ENCODE measurements at places on chromosomes 2 and 18.

GRCh38 chr2:70705160-70705850, 62.7 kb downstream of the ADD2 start:
- no peak for DNase-seq

DNA sequence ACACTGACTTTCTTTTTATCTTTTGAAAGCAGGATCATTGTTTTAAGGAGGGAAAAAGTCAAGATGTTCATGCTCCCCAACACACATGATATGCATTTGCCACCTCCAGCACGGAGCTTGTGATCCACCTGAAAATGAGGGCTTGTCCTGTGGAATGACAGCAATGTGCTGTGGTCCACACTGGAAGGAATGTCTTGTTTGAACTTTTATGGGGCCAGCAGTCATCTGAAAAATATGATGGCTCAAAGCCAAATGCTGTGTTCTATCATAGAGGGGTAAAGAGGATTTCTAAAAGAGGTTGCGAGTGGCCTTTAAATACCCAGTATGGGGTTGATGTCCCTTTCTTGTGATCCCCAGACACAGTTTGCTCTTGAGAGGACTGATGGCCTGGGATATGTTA, 226.5 kb upstream of the SPRED2 start:
- DNase-seq: no peak

GRCh38 chr2:212409560-212409959, 129.0 kb downstream of the ERBB4 start:
- no peak for DNase-seq

DNA sequence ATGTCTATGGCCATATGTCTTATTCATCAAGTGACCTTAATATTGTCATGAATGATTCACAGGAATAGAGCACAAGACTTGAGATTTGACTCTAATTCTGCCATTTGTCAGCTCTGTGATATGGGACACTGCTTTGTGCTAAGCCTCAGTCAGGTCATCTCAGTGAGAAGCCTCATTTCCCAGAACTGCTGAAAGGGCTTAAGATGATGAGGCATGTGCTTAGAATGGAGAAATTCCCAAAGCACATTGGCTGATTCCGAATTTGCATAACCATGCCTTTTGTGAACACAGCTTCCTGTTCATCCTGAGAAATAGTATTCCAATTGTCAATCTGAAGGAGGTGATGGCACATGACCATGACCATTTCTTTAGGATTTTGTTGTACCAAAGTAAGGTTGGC, 218.1 kb downstream of the ALK start:
- DNase-seq: no peak

- no peak for DNase-seq
Observed at GRCh38 chr18:68053290-68053689, 536.8 kb upstream of the DSEL start.

GRCh38 chr2:177252808-177253531, 11.6 kb downstream of the NFE2L2 start:
- DNase-seq: no peak

GRCh38 chr18:56900195-56901094, 246.4 kb upstream of the BOD1L2 start:
- no peak for DNase-seq

GRCh38 chr2:11024259-11024645, 112.5 kb downstream of the KCNF1 start:
- DNase-seq: no peak

- DNase-seq: no peak
Observed at GRCh38 chr18:79582978-79583377, 96.6 kb upstream of the CTDP1 start.

DNA sequence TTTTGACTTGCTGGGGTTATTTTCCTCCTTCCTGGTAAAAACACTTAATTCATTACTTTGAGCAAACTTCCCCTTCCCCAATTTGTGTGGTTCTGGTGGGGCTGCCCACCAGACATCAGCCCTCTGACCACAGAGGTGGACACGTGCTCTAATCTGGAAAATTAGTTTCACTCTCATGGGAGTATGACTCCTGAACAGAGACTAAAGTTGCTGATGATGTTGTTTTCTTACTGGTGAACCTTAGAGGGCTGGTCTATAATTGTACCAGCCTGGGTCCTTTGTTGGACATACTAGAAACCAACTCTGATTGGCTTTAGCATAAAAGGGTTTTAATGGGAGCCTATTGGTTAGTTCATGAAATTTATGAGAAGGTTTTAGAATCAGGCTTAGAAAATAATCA, 54.1 kb upstream of the ACYP2 start:
- no peak for DNase-seq

- no peak for DNase-seq
Observed at GRCh38 chr18:9380621-9381395, 46.2 kb downstream of the TWSG1 start.

DNA sequence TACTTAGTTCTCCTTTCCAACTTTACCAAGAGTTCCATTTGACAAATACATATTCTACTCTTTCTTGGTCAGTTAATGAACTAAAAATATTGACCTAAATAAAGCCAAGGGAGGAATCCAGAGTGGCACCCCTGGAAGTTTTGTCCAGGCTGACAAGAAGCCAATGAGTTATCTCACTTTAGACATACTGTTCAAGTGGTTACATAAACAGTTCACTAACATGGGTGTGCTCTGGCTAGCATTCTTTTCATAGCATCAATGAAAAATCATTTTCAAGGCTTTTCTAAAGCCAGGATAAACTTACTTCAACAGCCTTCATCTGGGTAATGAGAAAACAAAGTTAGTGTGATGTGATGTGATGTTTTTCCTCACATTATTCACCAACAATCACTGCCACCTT, 649.4 kb downstream of the TDRD15 start:
- DNase-seq: no peak

GRCh38 chr2:23694058-23695045, 232.6 kb downstream of the ATAD2B start:
- DNase-seq: no peak

GRCh38 chr2:188130317-188130716, 161.4 kb upstream of the GULP1 start:
- DNase-seq: no peak

Measured in caudate nucleus (tissue), 63 donors.